ENCODE measurements at places on chromosomes 5 and 9. TPM values are rescaled to one million over a fixed set of nuclear protein-coding genes. Genes with fewer than 3 reads are reported as not detected.

GRCh38 chr5:31995006-31995405 is 179.1 kb downstream of the GOLPH3 start:
- DNase-seq, result no peak

DNA sequence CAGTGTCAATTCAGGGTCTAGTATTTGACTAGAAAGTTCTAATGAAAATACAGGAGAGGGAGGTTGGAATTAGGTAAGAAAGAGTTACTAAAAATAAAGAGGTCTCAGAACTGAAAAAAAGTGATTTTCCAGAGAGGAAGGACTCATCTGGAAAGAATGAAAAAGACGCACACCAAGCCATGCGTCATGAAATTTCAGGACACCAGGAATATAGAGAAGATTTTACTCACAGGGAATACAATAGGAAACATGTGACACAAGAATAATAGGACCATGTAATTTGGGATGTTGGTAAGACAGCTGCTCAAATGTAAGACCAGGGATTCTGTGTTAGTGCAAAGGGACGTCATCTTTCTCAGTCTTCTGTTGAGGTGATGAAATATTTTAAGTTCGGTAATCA is 224.7 kb downstream of the GDNF start:
- peak; percentile 55 for DNase-seq

DNA sequence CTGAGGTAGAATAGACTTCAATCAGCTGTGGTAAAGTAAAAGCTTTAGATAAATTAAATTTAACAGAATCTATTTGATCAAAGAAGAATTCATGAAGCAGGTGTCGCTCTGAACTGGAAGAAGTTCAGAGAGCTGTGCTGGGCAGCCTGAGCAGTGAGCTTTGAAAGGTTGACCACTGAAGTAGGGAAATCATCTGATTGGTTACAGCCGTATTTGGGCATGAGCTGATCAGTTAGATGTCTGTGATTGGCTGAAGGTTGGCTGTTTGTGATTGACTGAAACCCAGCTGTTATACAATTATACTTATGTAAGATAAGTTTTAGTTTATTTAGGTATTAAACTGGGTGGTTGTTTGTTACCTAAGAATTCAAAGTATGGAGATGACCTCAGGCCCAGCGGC is 1174.6 kb downstream of the CDH9 start:
- no peak for DNase-seq

DNA sequence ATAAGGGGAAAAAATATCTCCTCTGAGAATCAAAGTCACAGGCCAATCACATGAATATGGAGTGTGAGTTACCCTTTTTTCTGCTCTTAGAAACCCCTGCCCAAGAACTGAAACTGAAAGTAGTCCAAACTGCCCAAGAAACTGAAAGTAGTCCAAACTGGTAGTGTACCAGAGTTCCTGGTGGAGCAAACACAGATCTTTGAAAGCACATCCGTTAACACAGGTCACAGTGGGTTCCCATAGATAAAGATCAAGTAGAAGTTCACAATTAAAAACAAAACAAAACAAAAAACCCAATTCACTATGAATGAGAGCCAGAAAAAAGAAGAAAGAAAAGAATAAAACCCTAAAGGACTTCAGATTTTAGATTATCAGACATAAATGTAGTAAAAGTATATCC is 332.4 kb upstream of the EFNA5 start:
- DNase-seq, result peak; percentile 87

DNA sequence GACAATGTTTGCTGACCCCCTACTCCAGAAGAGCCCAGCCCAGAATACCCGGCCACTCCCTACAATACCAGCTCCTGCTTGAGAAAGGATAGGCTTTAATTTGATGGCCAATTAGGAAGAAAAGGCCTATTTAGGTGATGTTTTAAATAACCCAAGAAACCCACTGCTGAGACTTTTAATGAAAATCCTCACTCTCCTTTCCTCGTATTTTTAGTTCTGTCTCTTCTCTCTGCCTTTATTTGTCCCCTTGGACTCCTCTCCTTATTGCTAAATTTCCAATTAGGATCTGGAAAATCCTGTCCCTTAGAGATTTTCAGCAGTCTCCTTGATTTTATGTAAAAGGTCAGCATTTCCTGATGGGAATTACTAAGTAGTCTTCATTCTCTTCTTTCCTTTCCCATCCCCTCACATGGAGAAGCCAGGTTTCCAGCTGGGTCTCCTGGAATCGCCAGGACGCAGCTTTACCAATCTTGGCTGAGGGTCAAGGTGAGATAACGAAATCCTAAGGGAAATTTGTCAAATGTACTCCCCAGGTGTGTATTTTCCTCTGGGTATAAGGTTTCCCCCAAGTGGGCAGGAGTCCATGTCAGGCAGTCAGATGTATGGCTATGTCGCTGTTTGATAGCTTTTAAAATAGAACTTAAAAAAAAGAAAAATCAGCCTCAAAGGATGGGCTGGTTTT is 11.7 kb downstream of the STC2 start:
- no peak for DNase-seq

- no peak for DNase-seq
Measured at GRCh38 chr9:98698856-98699255, 9.9 kb downstream of the GABBR2 start.

DNA sequence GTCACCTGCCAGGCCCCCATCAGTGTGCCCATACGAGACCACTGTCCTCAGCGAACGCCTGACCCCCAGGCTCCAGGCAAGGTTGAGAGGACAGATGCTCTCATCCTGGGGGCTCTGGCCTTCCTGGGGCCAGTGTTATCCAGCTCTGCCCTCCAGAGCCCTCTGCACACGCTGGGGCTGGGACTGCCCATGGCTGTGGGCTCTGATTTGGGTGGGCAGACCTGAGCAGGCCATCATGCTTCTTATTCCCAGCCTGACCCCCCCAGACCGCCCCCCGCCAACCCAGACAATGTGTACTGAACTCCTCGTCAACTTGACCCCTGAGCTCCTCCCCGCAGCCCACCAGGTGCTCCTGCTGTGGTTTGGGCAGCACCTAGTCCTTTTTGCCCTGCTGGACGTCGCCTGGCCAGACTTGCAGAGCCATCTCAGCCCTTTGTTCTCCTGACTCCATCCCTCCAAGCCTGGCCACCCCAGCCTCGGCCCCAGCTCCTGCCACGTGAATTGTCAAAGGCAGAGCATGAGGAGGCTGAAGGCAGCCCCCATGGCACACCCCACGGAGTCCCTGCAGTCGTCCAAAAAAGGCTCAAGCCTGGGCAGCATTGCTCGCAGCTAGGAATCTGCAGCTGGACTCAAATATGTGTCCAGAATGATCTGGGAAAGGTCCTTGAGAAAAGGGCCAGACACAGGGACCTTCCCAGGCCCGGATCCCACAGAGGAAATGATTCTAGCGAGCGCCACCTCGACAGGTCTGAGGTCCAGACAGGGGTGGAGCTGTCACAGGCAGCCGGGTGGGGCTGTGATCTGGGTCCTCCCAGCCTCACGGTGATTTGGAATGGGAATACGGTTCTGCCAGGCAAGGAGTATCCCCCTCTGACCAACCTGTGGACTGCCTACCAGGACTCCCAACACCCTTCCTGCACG is 87.0 kb downstream of the ADAMTS2 start:
- no peak for DNase-seq

- no peak for DNase-seq
Measured at GRCh38 chr5:132996307-132996706, 30.0 kb downstream of the ZCCHC10 start.

DNA sequence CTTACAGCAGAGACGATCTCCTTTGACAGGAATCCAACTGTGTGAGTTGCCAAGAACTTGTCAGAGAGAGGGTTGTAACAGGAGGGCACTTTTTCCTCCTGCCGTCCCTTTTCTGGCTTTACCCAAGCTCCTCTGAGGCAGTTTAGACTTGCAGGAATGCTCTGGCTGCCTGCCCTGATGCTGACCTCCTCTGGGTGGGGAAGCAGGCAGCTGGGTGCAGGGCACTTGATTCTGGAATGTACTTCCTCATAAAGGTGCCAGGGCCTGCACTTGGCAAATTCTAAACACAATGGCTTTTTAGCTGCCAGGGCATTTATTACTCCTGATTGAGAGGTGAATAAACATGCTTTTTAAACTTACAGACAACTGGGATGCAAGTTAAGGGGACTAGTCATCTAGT is 190.4 kb downstream of the EPB41L4A start:
- DNase-seq, result peak; percentile 43

DNA sequence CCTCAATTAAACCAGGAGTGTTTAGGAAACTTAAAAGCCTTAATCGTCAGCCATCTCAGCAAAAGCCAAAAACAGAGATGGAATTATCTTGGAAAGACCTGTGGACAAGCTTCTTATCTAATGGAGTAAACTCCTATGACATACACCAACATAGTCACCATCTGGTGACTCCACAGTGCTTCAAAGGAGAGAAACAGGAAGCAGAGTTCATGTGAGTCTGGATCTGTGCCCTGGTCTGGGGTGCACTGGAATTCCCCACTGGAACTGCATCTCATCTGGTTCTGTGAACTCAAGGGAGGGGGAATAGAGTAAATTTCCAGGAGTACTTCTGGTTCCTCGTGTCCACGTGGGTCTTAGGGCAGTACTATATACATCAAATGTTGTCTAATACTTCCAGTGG is 36.3 kb upstream of the KCNN2 start:
- DNase-seq, result peak; percentile 99

GRCh38 chr5:127550652-127551409 is 33.4 kb downstream of the PRRC1 start:
- no peak for DNase-seq

DNA sequence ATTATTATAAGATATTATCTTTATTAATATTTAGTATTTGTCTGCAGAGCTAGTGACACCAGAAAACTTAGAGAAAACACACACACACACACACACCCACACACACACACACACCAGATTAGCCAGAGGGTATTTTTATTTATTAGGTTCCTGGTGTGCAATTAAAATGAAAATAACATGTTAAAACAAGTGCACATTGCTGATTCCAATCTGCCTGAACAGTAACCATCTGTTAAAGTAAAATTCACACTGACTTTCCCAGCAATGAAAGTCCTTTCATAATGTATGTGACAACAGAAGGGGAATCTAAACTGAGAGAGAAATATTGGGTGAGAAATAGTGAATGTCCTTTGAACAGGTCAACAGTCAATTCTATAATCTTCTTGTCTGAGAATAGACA is 2323.5 kb upstream of the ACO1 start:
- no peak for DNase-seq

DNA sequence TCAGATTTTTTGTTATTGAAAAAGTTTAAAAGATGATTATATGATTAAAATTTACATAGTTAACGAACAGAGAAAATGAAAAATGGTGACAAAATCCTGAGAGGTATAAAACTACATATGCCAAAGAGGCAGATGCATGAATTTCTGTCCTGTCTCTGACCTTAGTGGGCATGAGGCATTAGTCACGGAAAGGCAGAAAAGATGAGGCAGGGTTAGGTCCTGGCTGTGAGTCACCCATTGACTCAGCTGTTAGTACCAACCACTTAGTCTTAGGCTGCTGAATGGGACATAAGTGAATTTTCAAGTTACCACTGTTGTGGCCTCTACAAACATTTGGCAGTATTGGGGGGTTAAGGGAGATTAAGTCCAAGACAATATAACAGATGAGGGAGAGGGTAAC is 33.1 kb downstream of the RASA1 start:
- peak; percentile 64 for DNase-seq

DNA sequence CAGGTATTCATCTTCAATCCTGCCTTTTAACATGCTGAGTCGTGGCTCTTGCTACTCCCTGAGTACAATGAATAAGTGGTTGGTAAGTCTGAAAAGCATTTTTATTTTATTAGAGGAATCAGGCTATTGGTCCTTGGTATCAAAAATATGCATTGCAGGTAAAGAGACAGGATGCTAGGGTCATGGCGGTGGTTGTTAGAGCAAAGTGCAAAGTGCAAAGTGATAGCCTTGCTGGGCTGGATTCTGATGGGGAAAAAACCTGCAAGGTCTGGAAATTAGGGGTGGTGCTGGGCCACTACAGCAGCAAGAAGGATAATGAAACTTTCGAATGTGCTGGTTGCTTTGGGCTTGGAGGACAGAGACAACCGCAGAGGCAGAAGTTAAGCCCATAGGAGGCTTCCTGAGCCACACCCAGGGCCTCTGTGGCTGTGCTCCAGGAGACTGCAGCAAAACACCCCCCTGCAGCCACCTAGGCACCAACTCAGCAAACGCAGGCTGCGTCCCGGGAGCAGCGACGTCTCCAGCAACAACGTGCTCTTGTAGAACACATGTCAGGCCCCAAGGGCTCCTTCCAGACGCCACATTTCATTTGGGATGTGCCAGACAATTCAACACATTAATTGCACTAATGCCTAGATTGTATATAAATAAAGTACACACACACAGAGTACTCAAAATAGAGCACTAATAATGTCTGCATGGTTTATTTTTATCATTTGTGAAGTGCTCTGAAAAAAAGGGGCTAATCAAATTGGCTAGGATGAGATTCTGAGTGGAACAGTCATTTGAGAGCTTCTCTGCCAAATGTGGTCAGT is 149.8 kb upstream of the RAPGEF1 start:
- DNase-seq, result no peak

DNA sequence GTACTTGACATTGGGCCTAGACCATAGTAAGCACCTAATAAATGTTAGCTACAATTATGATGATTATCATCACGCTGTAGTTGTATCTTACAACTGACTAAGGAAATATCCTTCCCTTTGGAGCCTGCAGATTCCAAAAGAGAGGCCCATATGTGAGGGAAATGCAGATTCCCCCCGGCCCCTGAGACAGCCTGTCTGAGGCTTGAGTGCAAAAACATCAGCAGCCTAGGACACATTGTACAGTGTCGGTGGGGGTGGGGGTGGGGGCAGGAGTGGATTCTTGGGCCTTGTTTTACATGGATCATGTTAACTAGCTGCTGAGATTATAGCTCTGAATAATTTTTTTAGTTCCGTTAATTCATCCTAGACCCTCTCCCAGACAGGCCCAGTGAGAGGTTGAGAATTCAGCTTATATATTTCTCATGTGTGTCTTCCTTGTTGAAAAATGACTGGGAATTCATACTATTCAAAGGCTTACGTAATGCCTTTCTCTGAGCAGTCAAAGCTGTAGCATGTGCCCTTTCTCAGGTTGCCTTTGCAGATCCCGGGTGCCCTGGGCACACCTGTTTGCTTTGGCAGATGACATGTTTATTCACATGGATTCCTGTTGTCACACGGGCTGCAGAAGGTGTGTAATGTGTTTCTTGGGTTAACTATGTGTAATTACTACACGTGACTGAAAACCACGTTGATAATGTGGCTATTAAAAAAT is 262.8 kb downstream of the NR3C1 start:
- DNase-seq, result no peak

DNA sequence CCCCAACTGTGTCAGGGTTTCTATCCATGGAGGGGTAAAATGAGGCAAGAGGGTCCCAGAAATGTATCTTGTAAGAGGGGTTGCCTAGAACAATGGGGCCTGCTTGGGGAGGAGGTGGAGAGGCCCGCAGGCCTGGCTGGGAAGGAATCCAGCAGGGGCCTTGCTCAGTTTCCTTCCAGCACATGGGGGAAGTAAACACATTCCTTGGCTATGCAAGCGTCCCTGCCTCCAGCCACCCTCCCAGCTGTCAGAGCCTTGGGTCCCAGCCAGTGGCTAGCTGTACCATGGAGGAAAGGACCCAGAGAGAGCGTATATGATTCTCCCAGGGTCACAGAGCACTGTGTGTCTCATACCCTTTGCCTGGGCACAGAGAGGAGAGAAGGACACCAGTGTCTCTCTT is 71.1 kb upstream of the IL17B start:
- DNase-seq, result no peak

The RHOBTB3 gene
- 40.5 TPM for total RNA-seq

The RELL2 gene
- total RNA-seq, result 6.1 TPM

The TLR4 gene
- 187 TPM for total RNA-seq

The CKMT2 gene
- 0.20 TPM for total RNA-seq

The IFNK gene
- total RNA-seq, result not detected

The FOXD4L6 gene
- under 0.01 TPM for total RNA-seq

Data from lung microvascular endothelial cell (primary cell).